ENCODE measurements at places on chromosomes 6 and 20. TPM values are rescaled to one million over a fixed set of nuclear protein-coding genes. Genes with fewer than 3 reads are reported as not detected.
A peak's percentile ranks its signal among the peaks of the same experiment; 100 is the strongest.

The MCCD1 gene
- not detected for total RNA-seq

The MAVS gene
- 22.0 TPM for total RNA-seq

The HLA-DRB1 gene
- total RNA-seq: not detected

The DIDO1 gene
- 28.6 TPM for total RNA-seq

The ASIP gene
- not detected for total RNA-seq

The C6orf118 gene
- not detected for total RNA-seq

The DLK2 gene
- 0.51 TPM for total RNA-seq

The BPIFB1 gene
- not detected for total RNA-seq

- peak; percentile 62 for DNase-seq
Measured at GRCh38 chr6:125377621-125378020, 75.9 kb upstream of the HDDC2 start.

GRCh38 chr6:72894091-72894490 lies 272.2 kb downstream of the KCNQ5 start:
- DNase-seq: no peak

DNA sequence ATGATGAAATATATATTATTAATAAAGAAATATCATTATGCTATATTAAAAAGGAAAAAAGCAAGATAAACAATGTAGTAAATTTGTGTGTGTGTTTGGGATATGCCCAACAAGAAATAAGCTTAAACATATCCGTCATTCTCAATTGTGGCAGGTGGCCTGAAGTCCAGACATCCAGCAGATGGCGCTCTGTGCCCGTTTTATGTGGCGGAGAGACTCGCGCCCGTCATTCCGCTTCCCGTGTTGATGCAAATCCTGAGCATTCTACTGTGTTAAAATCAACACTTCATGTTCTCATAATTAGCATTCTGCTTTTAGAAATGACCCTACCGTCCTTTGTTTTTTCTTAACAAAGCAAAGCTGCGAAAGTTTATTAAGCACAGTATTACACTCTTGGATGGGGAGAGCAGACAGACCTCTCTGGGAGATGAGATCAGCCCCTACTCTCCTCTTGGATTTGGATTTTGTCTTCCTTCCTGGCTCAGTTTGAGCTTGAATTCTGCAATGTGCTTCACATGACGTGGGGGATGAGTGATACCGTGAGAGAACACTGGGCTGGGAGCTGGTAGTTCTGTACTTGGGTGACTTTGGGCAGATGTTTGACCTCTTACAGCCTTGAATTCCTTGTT lies 125.8 kb downstream of the MCHR2 start:
- peak; percentile 84 for DNase-seq

DNA sequence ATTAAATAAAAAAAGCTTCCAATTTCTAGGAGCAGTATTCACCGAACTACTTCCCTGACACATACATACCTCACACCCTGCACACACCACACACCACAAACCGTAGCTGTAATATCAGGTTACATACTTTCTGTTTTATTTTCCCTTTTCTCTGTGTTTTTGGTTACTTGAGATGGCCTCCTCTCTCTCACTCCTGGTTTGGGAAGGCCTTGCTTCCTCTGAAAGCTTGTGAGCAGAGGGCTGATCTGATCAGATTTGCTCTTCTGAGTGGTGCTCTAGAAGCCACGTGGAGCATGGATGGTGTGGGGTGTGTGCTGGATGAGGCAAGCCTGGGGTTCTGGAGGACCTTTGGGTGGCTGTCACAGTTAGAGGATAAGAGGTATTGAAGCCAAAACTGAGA lies 20.9 kb downstream of the UTRN start:
- peak; percentile 19 for DNase-seq

- no peak for DNase-seq
Measured at GRCh38 chr6:42194056-42194455, 700 bp downstream of the GUCA1B start.

DNA sequence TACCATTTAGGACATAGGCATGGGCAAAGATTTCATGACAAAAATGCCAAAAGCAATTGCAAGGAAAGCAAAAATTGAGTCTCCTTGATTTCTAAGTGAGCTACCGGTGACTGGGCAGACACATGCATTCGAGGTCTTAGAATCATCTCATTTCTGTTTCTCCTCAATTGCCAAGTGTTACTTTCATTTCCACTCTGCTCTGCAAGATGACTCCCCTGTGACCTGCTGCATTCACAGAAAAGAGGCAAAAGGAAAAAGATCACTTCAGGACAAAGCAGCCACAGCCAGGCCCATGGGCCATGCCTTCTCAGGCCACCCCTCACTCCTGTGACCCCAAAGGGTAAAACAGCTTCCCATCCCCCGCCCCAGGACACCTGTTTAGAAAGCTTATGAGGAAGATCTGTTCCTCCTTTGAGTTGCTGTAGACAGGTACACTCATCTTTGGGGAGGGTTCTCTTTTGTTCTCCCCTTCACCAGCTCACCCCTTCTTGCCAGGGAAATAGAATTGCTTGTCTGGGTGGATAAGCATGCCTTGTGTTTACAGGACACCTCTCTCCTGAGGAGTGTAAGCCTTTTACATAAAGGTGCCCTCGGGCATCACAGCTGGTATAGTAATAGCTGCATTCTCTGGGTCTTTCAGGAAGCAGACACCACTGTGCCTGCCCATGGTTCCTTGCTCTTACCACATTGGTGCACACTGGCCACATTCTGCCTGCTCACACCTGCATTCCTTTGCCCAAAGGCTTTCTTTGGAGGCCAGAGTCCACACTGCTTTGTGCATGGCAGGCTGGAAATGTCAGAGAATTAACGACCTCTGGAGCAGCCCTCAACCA lies 105.0 kb downstream of the SLC24A3 start:
- DNase-seq: no peak

DNA sequence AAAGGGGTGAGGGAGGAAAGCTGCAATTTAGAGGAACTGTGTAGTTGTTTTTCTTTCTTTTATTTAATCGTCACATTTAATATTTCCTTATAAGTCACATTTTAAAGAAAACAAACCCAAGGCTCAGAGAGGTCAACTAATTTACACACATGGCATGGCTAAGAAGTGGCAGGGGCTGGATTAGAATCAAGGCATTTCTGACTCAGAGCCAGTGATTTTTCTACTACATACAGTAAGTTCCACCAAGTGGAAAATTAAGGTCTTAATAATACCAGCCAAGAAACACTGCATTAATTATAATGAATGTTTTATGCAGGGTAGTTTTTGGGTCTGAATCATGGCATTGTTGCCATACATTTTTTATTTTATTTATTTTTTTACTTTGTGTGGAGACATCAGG lies 607.7 kb upstream of the CITED2 start:
- DNase-seq: peak; percentile 53

- DNase-seq: no peak
Measured at GRCh38 chr6:41040940-41041536, 1.2 kb upstream of the TSPO2 start.

DNA sequence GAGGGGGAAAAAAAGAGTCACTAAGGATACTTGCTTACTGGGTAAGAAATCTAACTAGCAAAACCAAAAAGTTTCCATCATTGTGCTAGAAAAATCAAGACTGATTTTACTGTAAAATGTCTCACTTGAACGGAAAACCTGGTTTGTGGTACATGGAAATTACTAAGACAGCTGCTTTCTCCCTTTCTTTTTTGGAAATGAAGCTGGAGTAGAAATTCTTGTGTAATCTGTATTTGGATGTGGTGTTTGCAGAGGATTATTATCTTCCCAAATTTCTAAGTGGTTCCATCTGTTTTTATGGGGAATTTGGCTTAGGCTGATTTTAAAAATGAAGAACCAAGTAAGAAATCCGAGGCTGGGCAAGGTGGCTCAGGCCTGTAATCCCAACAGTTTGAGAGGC lies 20.4 kb downstream of the EPB41L2 start:
- DNase-seq: peak; percentile 48

GRCh38 chr20:38098952-38099351 lies 65.4 kb downstream of the RPRD1B start:
- DNase-seq: no peak

DNA sequence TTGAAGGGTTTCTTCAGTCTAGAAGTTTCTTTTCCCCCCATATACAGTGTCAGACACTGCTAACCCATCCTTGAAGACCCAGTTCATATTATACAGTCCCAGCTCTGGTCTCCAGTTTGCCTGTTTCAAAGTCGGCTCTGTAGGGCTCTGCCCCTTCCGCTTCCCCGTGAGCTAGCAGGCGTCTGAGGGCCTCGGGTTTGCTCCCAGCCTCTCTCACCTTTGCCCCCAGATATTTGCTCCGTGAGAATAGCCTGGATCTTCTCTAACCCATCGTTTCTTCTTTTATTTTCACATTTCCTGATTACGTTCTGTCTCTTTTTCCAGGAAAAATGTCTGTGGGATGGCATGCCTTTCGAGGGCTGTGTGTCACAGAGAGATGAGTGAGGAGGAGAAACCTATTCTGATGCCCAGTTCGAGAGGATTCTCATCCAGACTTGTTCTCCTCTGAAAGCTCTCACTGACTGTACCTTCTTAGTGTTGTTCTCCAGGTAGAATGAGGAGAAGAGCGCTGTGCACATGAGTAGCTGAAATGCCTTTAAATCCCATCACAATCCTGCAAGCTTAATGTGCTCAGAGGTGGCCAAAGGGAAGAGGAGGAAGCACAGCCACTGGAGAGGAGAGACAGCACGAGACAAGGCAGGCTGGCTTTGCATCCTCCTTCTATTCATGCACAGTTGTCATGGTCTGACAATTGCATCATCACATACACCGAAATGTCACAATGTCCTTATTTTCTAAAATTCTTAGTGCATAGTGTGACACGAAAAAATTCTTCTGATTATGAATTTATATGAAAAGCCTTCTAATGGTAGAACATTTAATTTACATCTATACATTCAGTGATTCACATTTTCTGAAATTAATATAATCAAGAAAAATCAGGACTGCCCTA lies 171.1 kb downstream of the FOXA2 start:
- no peak for DNase-seq

DNA sequence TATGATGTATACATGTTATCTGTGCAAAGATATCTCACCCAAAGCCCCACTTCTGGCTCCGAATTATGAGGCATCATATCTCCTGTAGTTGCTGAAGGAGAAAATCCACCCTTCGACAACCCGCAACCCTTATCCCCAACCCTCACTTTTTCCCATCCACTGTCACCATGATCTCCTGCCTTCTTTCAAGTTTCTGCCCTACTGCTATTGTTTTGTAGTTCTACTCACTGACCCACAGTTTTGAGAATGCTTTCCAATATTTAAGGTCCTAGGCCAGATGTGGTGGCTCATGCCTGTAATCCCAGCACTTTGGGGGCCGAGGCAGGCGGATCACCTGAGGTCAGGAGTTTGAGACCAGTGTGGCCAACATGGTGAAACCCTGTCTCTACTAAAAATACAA lies 22.2 kb downstream of the ADGRF1 start:
- no peak for DNase-seq

DNA sequence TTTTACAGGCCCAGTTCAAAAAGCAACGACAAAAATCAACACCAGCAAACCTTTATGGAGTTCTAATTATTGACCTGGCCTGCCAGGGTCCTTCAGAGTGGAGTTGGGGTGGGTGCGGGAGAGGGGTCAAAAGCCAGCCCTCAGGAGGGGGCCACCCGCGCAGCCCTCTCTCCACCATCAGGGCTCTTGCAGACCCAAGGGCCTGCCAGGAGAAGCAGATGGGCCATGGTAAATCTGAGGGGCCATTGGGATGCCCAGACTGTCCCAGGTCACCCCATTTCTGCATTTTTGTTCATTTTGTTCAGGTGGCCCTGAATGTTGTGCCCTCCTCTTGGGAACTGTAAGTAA lies 88.4 kb downstream of the DHX35 start:
- no peak for DNase-seq

GRCh38 chr6:157280947-157281346 lies 42.4 kb downstream of the TMEM242 start:
- DNase-seq: no peak

- no peak for DNase-seq
Measured at GRCh38 chr6:147067184-147067583, 137.0 kb upstream of the STXBP5 start.

Measured in GM23248 (cell line).